ENCODE measurements at places on chromosomes 4 and X.

DNA sequence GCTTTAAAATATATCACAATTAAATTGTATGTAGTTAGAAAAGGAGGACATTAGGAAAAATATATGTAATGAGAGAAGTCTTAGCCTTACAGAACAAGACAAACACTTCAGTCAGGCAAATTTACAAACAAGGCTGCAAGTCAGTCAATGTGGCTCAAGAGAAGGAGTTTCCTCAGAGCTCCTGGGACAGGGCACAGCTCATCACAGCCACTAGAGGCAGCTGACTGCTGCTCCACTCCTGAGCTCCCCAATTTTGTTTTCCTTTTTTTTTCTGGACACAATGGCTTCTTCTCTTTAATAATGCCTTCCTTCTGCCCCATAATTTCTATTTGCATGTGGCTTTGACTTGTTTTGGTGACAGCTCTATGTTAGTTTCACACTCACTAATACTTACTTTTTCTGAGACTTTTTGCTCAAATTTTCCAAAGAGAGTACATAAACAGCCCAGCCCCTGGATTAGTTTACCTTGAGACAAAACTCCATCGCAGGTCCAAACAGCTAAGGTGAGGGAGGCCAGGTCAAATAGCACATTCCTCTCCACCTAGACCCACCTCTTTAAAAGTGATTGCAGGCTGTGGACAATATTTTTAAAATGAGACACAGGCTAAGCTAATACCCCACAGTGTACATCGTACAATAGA is 850.4 kb upstream of the FRG1 start:
- DNase-seq, result peak; percentile 62

- no peak for DNase-seq
Measured at GRCh38 chr4:166896254-166896653, 338.0 kb downstream of the SPOCK3 start.

- DNase-seq, result no peak
Measured at GRCh38 chrX:20205927-20206708, 60.6 kb downstream of the RPS6KA3 start.

- no peak for DNase-seq
Measured at GRCh38 chr4:3201718-3202702, 46.9 kb upstream of the MSANTD1 start.

DNA sequence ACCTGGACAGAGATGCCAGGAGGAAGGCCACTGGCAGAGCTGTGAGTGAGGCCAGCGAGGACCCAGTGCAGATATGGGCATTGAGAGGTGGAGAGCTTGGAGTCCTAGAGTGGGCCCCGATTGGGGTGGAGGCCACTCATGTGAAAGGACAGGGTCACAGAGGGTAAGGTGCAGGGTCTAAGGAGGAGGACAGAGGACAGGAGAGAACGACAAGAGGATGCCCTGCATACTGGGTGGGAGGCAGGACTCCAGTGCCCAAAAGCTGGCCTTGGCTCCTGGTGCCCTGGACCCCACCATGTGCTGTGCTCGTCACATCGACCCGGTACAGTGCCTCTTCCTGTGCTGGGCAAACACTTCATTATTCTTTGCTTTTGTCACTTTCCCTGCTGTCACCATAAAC is 66.7 kb downstream of the NAT8L start:
- DNase-seq, result no peak

GRCh38 chr4:113718252-113718651 is 43.3 kb downstream of the CAMK2D start:
- DNase-seq, result no peak

DNA sequence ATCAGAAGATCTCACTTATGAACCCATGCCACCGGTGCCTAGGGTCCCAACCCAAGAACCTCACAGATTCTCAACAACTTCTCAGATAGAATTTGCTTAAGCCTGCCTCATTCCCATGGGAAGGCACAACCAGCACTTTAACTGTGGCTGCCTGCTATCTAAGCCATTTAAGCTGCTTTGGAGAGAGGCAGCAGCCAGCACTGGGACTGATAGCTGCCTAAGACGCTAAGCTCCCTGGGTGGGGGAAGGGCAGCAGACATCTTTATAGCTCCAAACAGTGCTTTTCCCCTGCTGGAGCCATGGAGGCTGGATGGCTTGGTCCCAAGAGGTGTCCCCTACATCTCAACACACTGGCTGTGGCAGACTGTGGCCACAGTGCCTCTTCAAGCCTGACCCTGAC is 1268.6 kb downstream of the FAM133A start:
- DNase-seq, result no peak

- DNase-seq, result no peak
Measured at GRCh38 chrX:135984256-135984655, 979 bp upstream of the SLC9A6 start.

GRCh38 chr4:150006197-150006596 is 72.0 kb upstream of the DCLK2 start:
- DNase-seq, result peak; percentile 58
